CD4-positive, CD25-positive, alpha-beta regulatory T cell (primary cell): ENCODE measurements at places on chromosomes 1 and 21. TPM values are rescaled to one million over a fixed set of nuclear protein-coding genes. Genes with fewer than 3 reads are reported as not detected.

GRCh38 chr1:39283858-39284257, 79.4 kb downstream of the MACF1 start:
- DNase-seq = no peak

Gene ATP1A4
- total RNA-seq = not detected

DNA sequence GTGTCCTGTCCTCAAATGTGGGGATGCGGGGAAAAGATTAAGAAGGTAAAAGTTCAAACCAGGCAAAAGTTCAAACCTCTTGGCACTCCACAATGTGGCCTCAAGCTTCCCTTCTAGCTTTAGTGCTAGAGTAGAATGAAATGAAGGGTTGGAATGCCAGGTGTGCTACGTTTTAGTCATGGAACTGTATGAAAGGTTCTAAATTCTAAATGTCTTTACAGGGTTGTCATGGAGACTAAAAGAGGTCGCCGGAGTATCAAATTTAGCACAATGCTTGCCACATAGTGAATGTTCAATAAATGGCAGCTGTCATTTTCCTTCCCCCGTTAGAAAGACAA, 57.2 kb upstream of the LRRC8D start:
- DNase-seq = no peak

Gene CELA2B
- total RNA-seq = not detected

DNA sequence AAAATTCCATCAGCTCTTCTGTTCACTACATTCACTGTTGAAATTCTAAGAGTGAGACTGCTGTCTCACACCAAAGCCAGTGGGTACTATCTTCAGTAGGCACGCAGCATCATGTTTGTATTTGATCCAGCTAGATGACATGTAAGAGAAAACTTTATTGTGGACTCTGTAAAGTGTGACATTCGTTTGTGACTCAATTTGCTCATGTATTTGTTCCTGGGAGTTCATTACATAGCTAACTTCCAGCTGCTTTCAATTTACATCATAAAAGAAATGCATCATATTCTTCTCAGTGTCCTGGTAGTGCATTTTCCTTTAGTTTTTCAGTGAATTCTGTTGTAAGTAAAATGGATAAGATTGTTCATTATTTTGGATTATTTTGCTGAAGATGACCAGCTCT, 31.4 kb downstream of the CTH start:
- no peak for DNase-seq

DNA sequence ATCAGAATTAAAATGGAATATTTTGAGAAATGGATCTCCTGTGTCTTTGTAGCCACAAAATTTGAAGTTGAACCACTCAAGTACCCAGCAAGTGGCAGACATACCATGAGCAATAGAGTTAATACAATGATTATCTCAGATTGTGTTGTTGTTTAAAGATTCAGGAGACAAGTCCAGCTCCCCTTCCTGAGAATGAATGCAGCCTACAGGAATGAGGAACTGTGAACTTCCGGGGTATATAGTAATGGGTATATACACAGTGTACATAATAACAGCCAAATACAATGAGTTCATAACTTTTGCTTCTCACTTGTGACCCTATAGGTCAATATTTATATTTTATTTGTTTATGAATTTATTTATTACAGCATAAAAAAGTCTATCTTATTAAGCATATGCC, 445.0 kb downstream of the SETD4 start:
- no peak for DNase-seq

DNA sequence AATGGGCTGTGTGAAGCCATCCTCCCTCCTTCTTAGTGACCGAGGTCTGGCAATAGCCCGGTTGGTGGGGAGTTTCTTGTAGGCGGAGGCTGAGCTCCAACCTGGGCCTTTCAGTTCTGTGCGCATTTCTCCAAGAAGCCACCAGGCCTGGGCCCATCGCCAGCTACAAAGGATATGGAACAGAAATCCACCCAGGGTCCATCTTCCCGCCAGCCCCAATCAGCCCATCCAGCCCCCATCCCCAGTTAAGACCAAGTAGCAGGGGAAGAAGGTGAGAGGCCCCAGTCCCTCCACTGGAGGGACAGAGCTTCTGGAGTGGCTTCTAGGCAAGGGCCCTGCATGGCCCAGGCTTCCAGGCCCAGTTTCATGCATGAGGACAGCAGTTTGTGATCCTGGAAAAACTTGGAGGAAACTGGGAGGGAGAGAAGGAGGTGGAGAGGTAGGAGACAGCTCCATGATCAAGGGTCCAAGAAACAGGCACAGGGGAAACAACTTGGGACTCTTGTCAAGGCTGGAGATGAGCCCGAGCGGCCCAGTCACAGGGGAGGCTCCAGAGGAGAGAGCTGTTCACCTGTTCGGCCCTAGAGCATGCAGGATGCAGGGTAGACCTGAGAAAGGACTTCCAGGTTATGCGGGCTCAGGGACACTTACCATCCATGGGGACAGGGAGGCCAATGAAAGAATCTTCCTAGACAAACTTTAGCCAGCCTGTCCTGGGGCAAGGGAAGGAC, 261.2 kb downstream of the PTPRU start:
- DNase-seq = no peak

DNA sequence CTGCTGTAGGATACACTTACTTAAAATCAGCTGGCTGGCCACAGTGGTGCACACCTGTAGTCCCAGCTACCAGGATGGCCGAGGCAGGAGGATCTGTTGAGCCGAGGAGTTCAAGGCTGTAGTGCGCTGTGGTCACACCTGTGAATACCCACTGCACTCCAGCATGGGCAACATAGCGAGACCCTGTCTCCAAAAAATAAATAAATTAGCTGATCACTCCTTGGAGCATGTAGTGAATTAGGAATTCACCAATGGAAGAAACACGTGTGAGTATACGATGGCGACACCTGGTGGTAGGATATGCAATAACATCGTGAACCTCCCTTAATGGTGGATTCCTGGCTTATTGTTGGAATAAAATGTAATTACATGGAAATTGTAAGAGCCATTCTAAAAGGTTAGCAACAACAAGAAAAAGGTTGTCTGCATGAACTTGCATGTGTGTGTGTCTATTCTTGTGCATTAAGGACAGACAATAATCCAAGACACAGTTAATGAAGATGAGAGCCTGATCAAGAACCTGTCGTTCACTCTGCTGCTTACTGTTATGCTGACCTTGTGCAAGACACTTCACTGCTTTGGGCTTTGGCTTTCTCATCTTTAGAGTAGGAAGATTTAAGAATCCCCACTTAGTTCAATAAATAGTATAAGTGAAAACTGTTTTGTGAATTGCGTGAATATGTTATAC, 38.6 kb upstream of the COX20 start:
- peak; percentile 52 for DNase-seq

- no peak for DNase-seq
These were observed 134.5 kb upstream of the PKN2 start for GRCh38 chr1:88549536-88549935.

GRCh38 chr21:34186109-34186719, 112.8 kb downstream of the MRPS6 start:
- DNase-seq = no peak

DNA sequence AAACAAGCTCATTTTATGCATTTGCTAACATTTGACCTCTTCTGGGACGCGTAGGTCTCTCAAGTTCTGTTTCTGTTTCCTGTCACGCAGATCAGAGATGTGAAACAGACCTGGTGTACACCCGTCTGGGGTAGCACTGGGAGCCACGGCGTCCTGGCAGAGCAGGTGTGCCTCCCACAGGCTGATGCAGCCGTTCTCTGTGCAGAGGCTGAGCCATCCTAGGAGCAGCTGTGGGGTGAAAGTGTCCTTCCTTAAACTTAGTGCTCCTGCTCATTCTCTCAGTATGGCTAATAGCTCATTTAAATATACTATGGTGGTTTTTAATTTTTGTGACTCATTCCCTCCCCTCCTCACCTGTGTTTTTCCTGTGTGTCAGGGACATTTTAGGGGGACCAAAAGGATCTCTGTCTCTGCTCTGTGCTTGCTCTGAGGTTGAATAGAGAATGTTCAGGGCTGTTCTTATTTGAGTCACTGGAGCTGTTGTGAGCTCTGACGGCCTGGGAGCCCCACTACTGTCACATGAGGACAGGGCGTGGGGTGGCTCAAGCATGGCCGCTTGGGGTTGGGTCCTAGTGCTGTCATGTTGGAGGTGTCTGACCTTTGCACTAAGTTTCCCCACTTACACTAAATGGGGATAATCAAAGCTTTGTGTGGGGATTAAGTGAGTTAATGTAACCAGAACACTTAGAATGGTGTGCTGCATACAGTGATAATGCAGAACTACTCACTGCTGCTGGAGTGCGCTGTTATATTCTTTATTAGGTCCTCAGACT, 43.0 kb downstream of the GALNT2 start:
- DNase-seq = no peak

Gene EPHA2
- total RNA-seq = not detected

GRCh38 chr1:203131548-203132200, 4.1 kb downstream of the ADORA1 start:
- no peak for DNase-seq

- DNase-seq = no peak
These were observed 84.7 kb downstream of the PDE9A start for GRCh38 chr21:42737951-42738590.

Gene CATSPERE
- total RNA-seq = 0.49 TPM

DNA sequence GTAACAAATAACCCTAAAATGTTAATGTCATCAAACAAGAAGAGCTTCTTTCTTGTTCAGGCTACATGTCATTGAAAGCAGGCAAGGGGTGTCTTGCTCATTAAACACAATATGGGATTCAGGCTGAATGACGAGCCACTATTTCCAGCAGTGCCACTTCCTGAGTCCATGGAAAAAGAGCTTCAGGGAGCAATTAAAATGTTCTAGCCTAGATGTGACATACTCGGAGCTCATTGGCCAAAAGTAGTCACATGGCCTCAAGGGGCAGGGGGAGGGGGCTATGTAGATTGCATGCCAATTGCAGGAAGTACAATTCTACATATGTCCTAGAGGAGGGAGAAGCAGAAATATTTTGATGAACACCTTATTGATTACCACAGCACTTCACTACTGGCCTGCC, 685.3 kb upstream of the ADGRL2 start:
- no peak for DNase-seq

DNA sequence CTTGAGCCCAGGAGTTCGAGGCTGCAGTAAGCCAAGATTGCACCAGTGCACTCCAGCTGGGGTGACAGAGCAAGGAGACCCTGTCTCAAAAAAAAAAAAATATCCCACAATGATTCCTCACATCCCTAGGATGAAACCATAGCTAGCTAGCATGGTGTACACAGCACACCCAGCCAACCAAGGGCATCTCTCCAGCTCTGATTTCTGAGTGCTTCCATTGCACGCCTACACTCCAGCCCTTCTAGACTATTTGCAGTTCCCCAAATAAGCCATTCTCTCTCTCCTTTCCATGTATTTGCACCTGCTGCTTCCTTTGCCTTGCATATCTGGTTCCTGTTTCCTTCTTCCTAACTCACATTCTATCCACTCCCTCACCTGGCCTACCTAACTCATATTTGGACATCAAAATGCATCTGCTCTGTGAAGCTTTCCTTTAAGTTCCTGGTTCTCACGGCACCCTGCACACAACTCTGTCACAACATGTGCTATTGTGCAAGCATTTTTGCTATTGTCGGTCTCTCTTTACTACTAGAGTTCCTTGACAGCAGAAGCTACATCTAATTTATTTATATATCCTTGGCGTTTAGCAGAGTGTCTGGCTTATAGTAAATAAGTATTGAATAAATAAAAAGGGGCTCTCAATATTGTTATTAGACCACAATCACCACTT, 2.4 kb upstream of the ELAPOR1 start:
- no peak for DNase-seq

Gene LAPTM5
- 589 TPM for total RNA-seq

- no peak for DNase-seq
These were observed 12.4 kb downstream of the SLC30A1 start for GRCh38 chr1:211566431-211567025.

GRCh38 chr1:171801487-171801891, 20.0 kb downstream of the METTL13 start:
- no peak for DNase-seq

Gene MSH4
- total RNA-seq = 0.22 TPM

DNA sequence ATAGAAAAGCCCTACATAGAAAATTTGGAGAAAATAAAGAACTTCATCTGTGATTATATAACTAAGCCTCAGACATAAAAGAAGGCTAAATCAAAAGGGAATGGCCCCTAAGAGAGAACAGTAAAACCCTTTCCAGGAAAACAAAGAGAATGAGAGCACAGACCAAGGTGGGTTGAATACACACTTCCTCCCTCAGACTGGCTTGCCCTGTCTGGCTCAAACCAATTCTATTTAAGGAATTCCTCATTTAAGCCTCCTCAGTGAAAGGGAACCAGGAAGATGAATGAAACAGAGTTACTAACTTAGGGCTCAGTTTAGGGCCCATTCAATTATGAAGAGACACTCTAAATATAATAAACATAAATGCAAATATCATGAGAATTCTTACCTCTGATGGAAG, 10.6 kb upstream of the SYT14 start:
- DNase-seq = no peak

Gene BATF3
- 2.6 TPM for total RNA-seq

GRCh38 chr1:16137890-16138467, 17.9 kb downstream of the EPHA2 start:
- DNase-seq = no peak

- no peak for DNase-seq
These were observed 3.5 kb upstream of the PIGV start for GRCh38 chr1:26784023-26784871.

Gene TAS1R1
- not detected for total RNA-seq

DNA sequence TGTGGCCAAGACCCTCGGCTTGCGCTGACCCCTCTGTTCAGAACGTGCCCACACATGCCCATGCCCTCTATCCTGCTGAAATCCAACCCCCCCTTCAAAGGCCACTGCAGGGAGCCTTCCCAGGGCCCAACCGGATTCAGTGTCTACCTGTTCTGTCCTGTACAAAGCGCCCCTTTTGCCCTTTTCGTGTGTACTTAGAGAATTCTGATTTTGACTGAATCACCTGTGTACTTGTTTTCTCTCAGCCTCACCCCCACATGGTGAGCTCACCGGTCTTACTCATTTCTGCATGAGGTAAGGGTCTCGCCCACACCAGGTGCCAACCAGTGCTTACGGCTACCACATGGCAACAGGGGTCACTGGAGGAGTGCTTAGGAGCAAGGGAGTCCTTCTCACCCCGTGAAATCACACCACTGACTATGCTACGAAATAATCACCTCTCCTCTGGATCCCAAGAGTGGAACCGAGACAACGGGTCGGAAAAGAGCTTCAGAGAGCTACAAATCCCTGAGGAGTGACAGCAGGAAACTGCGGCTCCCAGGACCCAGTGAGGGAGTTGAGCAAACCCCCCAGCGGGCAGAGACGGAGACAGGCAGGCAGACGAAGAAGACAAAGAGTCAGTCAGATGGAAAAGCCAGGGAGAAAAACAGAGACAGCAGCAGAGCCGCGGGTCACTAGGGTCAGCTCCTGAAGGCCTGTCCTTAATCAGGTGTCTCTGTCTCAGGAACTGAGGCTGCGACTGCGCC, 2.1 kb upstream of the S100A2 start:
- no peak for DNase-seq

Gene ANKRD35
- total RNA-seq = 0.17 TPM

GRCh38 chr21:27681038-27681437, 714.1 kb upstream of the ADAMTS5 start:
- DNase-seq = no peak

Gene BACE2
- 2.5 TPM for total RNA-seq

Gene HSD11B1
- 0.47 TPM for total RNA-seq

GRCh38 chr1:16718908-16719533, 21.3 kb upstream of the RNU1-4 start:
- no peak for DNase-seq

GRCh38 chr1:19596065-19596713, 47.9 kb upstream of the NBL1 start:
- DNase-seq = no peak

GRCh38 chr1:216804111-216804510, 80.9 kb upstream of the ESRRG start:
- DNase-seq = no peak
